Heart left ventricle (tissue), 16 donors: ENCODE measurements at places on chromosomes 16 and 17.

- DNase-seq: no peak
Measured at GRCh38 chr17:38439436-38439835, 11.2 kb downstream of the ARHGAP23 start.

- no peak for DNase-seq
Measured at GRCh38 chr17:29007860-29008455, 2.1 kb upstream of the SEZ6 start.

- DNase-seq: no peak
Measured at GRCh38 chr17:51006601-51007000, 114.1 kb downstream of the SPAG9 start.

GRCh38 chr16:67246081-67246755 is 1.1 kb downstream of the FHOD1 start:
- DNase-seq: peak; percentile 89

DNA sequence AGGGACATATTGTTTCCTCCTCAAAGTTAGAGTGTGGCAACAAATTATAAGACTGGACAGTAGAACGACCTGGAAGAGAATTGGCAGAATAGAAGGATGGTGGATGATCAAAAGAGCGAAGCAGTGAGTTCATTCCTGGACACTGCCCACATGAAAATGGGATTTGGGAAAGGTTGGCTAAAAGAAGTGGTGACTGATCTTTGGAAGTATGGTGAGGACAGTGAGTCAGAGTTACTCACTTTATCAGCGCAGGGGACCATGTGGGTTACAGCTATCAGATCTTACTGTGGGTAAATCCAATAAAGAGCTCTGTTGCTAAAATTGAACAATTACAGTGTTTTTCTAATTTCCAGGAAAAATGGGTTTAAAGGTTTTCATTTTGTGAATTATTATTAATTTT is 2.7 kb upstream of the TANC2 start:
- DNase-seq: no peak

- no peak for DNase-seq
Measured at GRCh38 chr16:5841974-5842373, 744.4 kb upstream of the EEF2KMT start.

DNA sequence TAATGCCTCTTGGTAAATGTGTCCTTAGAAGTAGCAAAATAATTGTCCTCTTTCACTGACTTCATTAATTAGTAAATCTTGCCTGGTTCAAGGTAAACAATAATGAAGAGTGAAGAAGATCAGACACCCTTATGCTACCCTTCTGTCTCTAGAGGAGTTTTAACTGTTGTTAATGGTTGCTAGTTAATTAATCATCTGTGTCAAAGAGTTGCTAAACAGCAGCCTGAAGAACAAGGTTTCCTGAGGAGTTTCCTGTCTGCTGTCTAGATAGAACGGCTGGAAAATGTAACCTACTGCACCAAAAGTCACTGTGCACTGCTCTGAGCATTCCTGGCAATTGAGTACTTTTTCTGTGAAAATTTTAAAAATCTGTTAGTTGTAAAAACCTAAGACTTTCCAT is 131.3 kb downstream of the NLK start:
- no peak for DNase-seq

DNA sequence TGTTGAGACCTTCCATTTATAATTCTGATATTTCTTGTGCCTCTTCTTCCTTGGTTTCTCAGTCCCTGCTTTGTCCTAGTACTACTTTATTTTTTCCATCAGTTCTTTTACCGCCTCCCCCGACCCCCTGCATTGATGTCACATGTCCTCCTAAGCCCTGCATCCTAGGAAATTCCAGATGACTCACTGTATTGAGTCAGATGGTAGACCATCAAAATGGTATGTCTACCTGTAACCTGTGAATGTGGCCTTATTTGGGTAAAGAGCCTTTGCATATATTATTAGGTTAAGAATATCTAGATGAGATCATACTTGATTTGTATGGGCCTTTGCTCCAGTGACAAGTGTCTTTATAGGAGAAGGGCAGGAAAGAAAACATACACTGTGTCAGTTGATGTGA is 515.3 kb upstream of the CA10 start:
- no peak for DNase-seq

DNA sequence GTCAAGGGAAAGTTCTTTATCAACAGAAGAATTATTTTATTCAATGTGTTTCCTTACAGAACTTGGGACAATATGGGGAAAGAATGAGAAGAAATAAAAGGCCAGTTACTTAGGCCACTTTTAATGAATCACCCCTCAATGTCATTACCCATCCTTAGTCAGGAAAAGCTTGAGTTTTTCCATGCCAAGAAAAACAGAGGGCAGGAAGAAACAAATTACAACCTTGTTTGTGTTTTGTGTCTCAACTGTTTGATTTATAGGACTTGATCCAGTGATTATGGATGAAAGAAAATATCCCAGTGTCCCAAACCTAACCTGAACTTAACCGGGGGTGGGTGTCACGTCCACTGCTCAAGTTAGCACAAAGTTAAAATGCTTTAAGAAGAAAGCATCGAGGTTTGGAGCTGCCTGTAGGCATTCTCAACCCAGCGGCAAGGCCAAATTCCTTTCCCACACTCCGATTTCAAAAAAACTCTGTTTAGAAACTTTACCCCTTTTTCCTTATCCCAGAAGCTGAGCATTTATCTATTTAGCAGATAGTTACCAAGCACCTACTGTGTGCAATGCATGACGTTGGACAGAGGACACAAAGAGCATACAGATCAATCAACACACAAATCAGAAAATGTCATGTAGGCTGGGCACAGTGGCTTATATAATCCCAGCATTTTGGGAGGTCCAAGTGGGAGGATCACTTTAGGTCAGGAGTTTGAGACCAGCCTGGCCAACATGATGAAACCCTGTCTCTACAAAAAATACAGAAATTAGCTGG is 14.0 kb upstream of the CYB5B start:
- no peak for DNase-seq

DNA sequence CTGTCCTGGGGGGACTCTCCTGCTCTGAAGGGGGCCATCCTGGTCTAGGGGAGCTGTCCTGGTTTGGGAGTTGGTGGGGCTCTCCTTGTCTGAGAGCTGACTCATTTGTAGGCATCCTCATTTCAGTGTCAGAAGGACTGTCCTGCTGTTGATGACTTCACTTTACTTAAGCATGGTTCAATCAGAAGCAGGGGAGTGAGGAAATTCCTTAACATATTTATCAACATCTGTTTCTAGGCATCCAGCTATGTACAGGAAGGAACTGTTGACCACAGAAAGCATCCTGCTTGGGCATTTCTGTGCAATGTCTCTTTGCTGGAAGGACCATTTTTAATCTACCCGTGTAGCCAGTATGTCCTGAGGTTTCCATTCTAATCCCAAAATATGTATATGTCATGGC is 502.7 kb upstream of the HSBP1 start:
- no peak for DNase-seq

GRCh38 chr16:19499006-19499405 is 22.9 kb downstream of the GDE1 start:
- no peak for DNase-seq

DNA sequence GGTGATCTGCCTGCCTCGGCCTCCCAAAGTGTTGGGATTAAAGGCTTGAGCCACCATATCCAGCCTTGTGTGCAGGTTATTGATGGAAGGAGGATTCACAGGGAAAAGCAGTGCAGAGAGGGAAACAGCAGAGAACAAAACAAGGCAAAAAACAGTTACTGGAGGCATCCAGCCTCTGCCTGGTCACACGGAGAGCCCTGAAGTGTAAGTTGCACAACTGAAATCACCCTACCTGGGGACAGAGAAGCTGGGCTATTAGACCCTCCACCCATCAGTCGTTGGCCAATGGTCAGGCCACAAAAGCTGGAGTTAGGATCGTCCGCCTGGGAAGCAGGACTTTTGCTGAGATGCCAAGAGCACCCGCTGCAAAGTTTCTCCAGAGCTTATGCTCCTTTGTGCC is 57.9 kb upstream of the BCO1 start:
- DNase-seq: no peak

GRCh38 chr16:59463776-59464175 is 729.7 kb upstream of the GOT2 start:
- no peak for DNase-seq

GRCh38 chr16:58317608-58318152 is 22.9 kb upstream of the PRSS54 start:
- no peak for DNase-seq

- DNase-seq: no peak
Measured at GRCh38 chr16:85501900-85502299, 111.2 kb upstream of the GSE1 start.

- DNase-seq: no peak
Measured at GRCh38 chr17:31475378-31476162, 84.1 kb downstream of the RAB11FIP4 start.

DNA sequence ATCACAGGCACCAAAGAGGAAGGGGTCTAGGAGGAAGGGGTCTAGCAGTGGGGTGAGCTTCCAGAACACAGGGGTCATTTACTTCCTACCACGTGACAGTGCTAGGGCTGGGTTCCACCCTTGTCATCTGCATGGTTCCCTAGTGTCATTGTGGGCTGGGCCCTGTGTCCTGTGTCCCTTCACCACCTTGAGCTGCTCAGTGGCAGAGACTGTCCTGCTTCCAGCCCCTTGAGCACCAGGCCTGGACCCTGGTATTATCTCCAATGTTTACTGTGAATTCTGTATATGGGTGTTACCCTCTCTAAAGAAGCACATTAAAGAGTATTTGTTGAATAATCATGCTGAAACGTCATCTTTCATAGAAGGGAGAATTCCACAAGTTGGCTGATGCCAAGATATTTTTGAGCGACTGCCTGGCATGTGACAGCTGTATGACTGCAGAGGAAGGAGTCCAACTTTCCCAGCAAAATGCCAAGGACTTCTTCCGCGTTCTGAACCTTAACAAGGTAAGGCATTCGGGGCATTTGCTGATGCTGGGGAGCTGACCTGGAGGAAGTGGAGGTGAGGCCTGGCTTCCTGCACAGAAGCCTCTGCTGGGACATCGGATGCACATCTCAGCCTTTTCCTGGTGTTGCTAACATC is 5.5 kb downstream of the NARF start:
- no peak for DNase-seq

- no peak for DNase-seq
Measured at GRCh38 chr16:23508589-23509440, 1.5 kb downstream of the GGA2 start.

DNA sequence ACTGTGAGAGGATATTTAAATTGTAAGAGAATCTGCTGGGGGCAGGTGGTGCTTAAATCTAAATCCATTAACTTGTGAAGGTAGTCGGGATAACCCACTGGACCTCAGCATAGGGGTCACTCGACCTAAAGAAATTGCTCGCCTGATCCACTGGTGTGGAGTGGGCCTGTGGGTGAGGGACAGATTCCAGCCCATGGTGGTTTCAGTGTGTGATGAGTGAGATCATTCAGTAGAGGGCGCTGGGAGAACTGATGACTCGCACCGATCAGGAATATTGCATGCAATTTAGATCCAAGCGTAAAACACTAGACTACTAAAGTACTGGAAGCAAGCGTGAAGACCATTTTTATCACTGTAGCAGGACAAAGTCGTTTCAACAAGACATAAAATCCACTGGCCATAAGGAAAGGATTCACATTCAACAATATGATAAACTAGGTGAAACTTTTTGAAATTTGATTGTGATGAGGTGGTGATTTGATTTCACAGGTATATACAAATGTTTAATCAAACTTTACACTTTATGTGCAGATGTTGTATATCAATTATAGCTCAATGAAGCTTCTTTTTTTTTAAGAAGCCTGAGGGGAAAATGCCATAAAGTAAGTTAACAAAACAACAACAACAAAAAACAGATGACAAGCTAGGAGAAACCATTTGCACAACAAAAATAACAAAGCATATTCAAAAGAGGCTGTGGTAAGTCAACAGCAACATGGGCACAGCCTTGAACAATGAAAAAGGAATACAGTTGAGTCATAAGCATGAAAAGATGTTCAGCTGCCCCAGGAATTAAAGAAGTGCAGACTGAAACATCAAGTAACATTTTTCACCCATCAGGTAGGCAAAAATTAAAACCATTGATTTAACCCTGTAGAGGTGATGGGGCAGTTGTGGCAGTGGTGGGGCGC is 7.5 kb upstream of the TMEM170A start:
- peak; percentile 54 for DNase-seq

GRCh38 chr16:7390974-7391373 is 58.3 kb downstream of the RBFOX1 start:
- DNase-seq: no peak

- peak; percentile 83 for DNase-seq
Measured at GRCh38 chr16:53509906-53510703, 7.1 kb upstream of the AKTIP start.
